Activated effector memory CD4-positive, alpha-beta T cell treated with Interleukin-2 at 50 U/mL for 16 hours (primary cell): ENCODE measurements at places on chromosomes 2 and 18.

DNA sequence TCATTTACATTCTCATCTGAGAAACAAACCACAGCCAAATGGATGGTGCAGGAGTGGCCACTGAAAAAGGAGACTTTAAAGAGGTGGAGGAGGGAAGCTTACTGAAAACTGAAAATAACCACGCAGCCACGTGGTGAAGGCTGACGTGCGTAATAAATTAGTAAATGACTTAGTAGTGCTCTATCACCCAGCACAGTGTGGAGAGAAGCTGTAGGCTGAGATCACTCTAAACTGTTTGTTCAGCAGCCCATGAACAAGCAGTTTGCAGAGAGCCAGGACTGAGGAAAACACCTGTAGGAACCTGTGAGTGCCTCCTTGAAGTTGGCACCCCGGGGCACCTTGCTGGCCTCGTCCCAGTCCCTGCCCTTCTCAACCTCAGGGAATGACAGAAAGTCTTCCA, 193.0 kb downstream of the TXNL1 start:
- no peak for DNase-seq

DNA sequence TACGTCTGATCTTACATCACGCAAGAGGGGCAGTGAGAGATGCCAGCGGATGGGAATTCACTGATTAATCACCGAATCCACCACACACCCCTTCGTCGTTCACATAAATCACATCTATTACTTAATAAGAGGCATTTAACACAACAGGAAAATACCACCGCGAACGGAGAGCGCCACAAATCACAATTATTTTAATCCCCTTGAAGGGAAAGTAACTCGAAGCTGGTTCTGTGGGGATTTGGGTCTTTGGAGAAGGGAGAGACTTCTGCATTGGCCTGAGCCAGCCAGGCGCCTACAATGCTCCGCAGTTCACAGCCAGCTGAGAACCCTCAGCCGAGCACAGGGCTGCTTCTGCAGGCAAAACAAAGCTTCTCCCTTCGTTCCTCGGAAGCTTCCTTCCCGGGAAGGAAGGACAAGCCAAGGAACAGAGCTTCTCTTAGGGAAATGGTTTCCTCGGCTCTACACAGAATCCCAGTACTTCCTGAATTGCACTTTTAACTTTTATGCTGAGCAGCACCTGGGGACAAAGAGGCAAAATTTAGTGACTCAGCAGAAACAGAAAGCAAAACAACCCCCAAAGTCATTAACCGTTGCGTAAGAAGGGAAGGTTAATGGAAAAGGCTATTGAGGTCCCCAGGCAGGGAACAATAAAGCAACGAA, at the start of gene LRP1B:
LRP1B (minus strand) TSS at position 7 of the 660 bp plus-strand sequence. CDS start 287 bp downstream, outside the sequence.
- no peak for DNase-seq

DNA sequence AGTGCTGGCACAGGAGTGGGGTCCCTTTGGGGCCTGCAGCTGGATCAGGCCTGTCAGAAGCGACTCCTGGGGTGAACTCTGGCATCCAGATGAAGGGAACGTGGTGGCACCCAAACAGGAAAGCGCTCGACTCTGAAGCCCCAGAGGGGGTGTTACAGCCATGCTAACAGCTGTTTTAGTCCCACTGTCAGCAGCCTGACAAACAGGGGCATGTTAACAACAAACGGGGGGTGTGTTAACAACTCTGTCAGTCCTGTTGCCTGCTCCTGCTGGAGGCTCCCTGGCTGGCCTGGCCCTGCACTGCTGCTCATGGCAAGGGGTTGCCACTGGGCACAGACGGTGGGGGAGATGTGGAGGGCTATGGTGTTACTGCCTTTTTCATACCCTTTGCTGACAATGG, 2.6 kb upstream of the RNU2-63P start:
- no peak for DNase-seq

- no peak for DNase-seq
These were observed 109.2 kb downstream of the TPGS2 start for GRCh38 chr18:36719630-36720029.

DNA sequence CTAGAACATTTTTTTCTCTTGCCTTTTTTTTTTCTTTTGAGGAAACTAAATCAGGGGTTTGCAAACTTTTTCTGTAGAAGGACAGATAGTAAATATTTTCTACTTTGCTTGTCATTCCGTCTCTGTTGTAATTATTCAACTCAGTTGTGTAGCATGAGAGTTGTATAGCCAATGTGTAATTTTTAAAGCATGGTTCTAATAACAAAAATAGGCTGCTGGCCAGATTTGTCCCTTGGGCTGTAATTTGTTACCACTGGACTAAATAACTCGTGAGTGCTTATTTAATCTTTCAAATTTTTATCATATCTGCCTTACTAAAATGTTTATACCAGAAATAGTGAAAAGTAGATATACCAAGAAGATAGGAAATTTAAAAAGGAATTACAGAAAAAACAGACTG, 43.0 kb downstream of the CCDC148 start:
- DNase-seq, result no peak

DNA sequence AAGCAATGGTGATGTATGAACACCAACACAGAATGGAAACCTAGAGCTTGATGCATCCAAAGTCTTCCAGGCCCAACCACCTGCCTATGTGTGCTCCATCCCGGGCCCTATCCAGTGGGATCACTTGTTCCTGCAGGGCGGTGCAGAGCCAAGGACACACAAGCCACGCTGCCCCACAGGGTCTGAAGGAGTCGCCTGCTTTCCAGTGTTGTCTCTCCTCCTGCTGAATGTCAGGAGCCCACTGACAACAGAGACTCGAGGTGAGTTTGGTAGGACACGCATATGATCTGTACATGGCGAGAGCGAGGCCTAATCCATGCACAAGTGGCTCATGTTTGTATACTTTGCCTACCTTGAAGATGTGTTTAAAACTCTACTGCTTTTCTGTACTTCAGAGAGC, 70.9 kb upstream of the FHL2 start:
- no peak for DNase-seq

- DNase-seq, result no peak
These were observed 7.4 kb upstream of the MTERF4 start for GRCh38 chr2:241109210-241110088.

GRCh38 chr2:134372611-134373131, 118.8 kb downstream of the MGAT5 start:
- no peak for DNase-seq

DNA sequence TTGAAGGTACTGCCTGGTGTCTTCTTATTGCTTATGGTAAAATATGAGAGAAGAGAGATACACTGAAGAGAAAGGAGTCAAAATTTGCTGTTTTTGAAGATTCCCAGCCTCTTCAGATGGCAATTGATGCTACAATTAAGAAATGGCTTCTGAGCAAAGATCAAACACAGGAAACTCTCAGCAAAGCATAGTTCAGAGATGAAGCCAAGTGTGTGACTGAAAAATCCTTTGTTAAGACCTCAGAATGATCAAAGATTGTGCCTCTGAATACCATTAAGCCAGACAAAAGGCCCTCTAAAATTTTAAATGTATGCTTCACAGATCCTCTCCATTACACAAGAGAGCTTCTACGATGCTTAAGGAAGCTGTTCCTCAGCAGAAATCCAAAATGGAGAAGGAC, 216.3 kb downstream of the UXS1 start:
- DNase-seq, result no peak

- DNase-seq, result no peak
These were observed 408.7 kb upstream of the NRP2 start for GRCh38 chr2:205273627-205274026.

- no peak for DNase-seq
These were observed 63.6 kb upstream of the SIX2 start for GRCh38 chr2:45072862-45073237.

GRCh38 chr18:41391616-41392595, 563.1 kb upstream of the PIK3C3 start:
- no peak for DNase-seq

- no peak for DNase-seq
These were observed 94.1 kb downstream of the SH3YL1 start for GRCh38 chr2:169741-170140.

GRCh38 chr2:71675296-71675695, 221.9 kb downstream of the DYSF start:
- no peak for DNase-seq

DNA sequence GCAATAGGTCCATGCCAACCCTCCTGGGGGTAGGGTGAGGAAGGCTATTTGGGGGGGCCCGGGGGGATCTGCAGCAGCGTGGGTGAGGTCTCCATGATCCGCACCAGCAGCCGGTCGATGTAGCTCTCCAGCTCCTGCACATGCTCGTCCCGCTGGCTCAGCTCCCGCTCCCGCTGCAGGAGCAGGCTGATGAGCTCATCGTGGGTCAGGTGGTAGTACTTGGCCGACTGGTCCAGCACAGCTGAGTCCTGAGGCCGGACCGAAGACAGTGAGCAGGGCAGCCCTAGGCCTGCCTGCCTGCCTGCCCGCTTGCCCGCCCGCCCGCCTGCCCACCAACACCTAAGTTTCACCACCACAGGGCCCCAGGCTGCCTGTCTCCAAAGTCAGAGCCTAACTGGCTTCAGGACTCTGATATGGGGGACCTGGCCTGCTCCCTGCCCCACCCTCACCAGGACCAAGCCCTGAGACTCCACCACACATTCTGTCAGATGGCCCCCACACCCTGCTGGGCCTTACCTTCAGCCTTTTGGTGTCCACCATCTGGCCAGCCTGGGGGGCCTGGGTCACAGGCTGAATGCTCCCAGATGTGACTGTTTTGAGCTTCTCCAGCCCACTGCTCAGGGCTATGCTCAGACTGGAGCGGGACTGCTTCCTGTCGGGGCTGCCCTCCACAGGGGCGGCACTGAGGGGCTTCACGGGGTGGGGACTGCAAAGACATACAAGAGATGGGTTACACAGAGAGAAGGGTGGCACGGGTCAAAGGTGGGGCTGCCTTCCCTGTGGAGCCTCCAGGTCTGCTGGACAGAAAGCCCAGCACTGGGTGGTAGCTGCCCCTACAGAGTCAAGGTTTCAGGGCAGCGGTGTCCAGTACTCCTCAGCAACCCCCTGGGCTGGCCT, 4.2 kb upstream of the SFXN5 start:
- DNase-seq, result no peak

DNA sequence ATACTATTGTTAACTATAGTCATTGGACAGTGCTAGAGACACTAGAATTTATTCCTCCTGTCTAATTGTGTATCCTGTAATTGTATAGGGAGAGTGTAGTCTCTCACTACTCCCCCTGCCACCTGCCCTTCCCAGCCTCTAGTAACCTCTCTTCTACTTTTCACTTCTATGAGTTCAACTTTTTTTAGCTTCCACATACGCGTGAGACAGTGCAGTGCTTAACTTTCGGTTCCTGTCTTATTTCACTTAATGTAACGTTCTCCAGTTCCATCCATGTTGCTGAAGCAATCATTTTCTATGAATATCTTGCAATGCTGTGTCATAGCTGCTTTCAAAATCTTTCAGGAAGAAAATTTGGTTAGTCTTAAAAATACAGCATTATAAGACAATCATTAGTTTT, 22.8 kb upstream of the RUFY4 start:
- no peak for DNase-seq

- DNase-seq, result no peak
These were observed 522.0 kb upstream of the FAM98A start for GRCh38 chr2:34121076-34121475.

DNA sequence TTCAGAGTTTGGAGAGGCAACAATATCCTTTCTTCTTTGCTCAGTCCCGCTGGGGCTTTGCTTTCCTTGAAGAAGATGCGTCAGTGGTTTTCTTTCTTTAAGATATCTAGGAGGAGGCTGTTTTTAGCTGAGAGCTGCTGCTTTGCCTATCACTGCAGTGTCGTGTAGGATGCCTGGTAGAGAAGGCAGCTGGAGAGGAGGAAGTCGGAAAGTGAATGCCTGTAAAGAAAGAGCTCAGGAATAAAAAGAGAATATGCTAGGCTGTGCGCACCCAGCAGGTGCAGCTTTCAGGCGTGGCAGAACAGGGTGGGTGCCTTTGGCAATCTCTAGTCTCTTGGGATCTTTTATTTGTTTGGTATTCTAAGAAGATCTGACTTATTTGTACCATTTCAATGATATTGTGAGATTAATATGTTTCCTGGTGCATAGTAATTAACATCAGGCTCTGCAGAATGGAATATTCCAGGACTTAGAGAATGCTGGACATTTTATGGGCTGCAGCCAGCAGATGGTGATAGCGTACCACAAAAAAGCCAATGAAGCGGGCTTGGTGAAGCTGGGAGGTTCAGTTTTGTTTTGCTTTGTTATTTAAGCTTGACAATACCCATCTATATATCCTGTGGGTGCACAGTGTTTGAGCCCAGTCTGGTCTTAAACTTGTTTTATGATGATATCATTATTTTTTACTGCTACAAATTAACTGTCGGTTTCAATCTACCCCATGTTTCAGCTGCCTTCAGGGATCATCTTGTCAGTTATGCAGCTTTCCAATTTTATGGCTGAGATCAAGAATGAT, 34.9 kb downstream of the CAVIN2 start:
- DNase-seq, result no peak

- DNase-seq, result no peak
These were observed 766 bp downstream of the MFF start for GRCh38 chr2:227325839-227326195.

GRCh38 chr18:21853016-21853415, 112.4 kb downstream of the MIB1 start:
- no peak for DNase-seq

GRCh38 chr18:48806551-48807261, 144.1 kb downstream of the SMAD7 start:
- DNase-seq, result no peak

DNA sequence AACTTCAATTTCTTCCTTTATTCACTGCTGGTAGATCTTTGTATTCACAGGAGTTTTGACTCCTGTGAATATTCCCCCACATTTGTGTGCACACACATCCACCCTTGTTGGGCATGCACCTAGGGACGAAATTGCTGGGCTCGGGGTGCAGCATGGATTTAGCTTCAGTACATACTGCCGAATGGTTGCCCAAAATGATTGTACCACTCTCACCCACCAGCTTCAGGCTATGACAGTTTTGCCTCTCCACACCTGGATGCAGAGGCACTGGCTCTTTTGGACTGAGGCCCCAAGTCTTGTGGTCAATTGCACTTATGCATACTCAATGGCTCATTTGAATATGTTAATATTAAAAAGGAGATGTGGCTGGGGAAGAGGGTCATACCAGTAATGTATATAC, 65.1 kb upstream of the ODC1 start:
- DNase-seq, result no peak

- no peak for DNase-seq
These were observed 26.1 kb downstream of the PID1 start for GRCh38 chr2:229244975-229245374.

DNA sequence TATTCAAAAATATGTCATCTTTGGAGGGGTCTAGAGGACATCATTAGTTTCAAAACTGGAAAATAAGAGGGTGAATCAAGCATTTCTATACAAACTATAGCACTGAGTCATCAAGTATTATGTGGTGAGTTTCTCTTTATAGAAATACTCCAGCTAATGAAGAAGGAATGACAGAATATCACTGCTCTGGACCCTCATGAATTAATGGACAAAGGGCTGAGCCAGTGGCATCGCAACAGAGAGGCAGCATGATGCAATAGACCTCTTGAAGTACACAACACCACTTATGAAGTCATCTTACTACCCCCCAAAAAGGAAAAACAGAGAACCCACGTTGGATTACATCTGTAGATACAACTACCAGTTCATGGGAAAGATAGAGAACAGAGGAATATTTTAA, 27.4 kb upstream of the EIF2AK3 start:
- DNase-seq, result no peak

- no peak for DNase-seq
These were observed 898.3 kb downstream of the CPS1 start for GRCh38 chr2:211454679-211455078.
